Stimulated activated CD4-positive, alpha-beta T cell treated with anti-CD3 and anti-CD28 coated beads, Interleukin-15, amount 100 ng/mL, for 1 hour (primary cell): ENCODE measurements at places on chromosomes 2 and 18.

GRCh38 chr2:24702800-24703199 is 90.4 kb downstream of the PTRHD1 start:
- no peak for DNase-seq

- no peak for DNase-seq
Observed at GRCh38 chr2:222294996-222295367, 3.8 kb downstream of the PAX3 start.

GRCh38 chr2:239276851-239277250 is 124.0 kb downstream of the HDAC4 start:
- no peak for DNase-seq

DNA sequence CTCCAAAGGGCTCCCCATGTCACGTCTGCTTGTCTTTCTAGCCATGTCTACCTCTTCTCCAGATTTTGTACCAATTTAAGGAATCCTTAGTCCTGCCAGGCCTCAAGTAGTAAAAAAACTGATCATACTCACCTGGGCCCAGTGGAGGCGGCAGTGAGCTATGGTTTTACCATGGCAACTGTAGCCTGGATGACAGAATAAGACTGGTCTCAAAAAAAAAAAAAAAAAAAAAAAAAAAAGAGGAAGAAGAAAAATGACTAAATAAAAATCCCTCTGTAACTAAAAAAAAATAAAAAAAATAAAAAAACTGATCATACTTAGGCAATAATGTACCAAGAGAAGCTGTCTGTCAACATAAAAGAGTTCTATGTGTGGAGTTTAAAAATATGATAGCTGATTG is 221.6 kb downstream of the NR4A2 start:
- no peak for DNase-seq

- DNase-seq: no peak
Observed at GRCh38 chr2:175404839-175405238, 223.3 kb upstream of the ATP5MC3 start.

DNA sequence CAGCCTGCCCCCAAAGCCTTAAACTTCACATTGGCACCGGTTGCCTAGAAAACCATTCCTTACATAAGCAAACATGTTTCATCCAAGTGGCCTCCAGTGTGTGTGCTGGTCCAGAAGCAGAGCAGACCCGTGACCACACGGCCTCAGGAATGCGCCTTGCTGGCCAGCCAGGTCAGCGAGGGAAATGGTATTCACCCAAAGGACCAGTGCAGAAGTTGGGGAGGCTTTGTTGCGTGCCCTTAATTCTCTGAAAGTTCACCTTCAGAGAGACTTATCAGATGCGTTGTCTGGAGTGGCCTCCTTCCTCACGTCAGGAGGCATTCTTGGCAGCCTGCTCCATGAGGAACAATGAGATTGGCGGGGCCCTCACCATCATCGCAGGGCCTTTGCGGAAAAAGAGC is 25.9 kb downstream of the NRP2 start:
- DNase-seq: no peak

DNA sequence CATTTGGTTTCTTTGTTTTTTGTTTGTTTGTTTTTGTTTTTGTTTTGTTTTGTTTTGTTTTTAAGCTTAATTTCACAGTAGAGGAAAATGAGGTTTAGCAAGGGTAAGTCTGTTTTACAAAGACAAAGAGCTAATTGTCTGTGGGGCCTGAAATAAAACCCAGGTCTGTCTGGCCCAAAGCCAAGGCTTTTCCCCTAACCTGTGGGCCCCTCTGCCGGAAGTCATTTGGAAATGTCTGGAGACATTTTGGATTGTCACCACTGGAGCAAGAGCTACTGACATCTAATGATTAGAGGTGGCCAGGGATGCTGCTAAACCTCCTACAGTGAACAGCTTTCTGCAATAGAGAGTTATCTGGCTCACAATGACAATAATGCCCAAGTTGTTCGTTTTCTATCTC is 167.2 kb downstream of the MAP2 start:
- no peak for DNase-seq

DNA sequence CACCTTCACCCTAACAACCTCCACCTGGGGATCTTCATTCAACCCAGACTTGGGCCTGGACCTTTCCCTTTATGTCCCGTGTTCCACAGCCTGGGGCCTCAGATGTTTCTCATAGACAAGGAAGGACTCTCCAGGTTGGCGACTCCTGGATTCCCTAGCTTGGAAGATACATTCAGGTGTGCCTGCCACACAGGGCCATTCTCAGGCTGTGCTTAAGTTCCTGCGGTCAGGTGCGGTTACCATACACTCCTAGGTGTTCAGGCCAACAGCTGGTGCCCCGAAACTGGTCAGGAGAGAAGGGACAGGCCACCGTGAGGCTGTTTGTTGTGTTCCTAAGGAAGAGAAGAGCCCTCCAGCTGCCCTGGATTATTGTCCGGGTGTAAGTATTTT is 15.6 kb downstream of the SLC4A3 start:
- DNase-seq: no peak

DNA sequence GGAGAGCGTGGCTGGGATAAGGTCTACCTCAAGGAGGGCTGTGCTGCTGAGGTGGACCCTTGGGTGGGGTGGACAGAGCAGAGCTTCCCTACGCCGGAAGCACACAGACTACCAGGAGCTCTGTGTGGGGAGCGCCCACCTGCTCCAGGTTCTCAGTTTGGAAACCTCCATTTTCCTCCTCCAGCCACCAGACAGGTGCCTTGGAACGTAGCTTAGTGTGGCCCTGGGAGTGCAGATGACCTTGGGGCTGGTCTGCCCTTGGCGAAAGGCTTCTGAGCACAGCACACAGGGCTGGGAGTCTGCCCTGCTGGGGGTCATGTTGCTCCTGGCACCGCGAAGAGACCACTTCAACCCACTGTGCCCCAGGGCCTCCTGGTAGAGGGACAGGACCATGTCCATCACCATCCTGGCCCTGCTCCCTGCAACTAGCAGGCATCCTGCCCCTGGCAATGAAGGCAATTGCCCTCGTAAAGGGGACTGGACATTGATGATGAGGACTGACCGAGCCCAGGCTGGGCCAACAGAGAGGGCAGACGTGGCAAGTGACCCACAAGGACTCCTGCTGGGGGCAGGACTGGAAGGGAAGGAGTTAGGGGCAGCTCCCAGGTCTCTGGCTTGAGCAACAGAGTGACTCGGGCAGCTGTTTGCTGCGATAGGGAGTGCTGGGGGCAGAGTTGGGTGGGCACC is 214.7 kb downstream of the CYP26B1 start:
- no peak for DNase-seq
